ENCODE measurements at places on chromosomes 1 and 21. TPM values are rescaled to one million over a fixed set of nuclear protein-coding genes. Genes with fewer than 3 reads are reported as not detected.

The GFI1 gene
- total RNA-seq: 0.19 TPM

DNA sequence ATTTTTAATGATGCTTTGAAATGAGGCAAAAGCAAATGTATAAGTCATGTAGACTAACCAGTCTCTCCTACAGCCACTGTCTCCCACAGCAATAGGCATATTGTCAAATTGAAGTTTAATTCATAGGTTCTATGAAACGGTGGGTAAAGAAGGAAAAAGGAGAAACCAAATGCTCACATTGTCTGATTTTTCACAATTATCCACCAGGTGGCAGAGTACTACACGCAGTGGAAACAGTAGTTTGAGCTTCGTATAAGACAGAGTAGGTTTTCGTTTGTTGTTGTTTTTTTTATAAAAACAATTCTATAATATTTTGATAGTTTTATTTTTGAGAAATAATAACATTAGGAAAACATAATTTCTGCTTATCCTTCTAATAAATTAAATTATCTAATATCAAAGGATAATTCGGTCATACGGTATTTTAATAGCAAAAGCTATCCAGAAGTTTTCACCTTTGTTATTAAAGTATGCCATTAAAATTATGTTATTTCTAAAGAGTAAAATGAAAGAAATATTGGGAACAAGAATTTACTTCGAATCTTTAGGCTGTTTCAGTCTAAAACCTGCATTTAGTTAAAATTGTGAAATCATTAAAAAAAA lies 39.1 kb downstream of the TYW3 start:
- no peak for DNase-seq

DNA sequence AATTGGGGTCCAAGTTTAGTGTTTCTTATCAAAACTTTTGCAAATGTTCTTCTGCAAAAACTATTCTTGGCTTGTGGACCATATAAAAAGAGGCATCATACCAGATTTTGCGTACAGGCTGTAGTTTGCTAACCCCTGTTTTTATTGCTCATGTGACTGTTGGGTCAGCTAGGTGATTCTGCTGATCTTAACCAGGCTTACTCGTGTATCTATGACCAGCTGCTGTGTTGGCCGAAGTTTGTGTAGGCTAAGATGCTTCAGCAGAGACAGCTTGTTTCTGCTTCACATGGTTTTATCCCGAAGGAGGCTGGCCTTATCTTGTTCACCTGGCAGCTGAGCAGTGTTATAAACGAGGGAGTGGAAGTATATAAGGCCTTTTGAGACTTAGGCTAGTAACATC lies 38.2 kb downstream of the POU2F1 start:
- no peak for DNase-seq

DNA sequence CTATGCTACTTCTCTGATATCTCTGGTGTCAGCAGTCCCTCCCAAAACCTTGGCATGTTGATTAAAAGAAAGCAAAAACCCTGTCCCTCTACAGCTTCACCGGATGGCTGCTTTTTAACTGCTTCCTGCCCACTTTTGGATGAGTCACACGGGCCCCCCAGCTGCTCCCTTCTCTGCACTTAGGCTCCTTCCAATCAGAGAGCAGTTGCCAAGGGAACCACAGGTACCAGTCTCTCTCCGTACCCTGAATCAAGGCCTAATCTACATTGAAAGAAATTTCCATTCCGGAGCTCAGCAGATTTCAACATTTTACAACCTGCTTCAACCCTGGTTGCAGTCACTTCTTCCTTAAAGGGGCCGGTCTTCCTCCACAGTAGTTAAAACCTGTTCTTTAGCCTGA lies 70.6 kb upstream of the GJB5 start:
- no peak for DNase-seq

DNA sequence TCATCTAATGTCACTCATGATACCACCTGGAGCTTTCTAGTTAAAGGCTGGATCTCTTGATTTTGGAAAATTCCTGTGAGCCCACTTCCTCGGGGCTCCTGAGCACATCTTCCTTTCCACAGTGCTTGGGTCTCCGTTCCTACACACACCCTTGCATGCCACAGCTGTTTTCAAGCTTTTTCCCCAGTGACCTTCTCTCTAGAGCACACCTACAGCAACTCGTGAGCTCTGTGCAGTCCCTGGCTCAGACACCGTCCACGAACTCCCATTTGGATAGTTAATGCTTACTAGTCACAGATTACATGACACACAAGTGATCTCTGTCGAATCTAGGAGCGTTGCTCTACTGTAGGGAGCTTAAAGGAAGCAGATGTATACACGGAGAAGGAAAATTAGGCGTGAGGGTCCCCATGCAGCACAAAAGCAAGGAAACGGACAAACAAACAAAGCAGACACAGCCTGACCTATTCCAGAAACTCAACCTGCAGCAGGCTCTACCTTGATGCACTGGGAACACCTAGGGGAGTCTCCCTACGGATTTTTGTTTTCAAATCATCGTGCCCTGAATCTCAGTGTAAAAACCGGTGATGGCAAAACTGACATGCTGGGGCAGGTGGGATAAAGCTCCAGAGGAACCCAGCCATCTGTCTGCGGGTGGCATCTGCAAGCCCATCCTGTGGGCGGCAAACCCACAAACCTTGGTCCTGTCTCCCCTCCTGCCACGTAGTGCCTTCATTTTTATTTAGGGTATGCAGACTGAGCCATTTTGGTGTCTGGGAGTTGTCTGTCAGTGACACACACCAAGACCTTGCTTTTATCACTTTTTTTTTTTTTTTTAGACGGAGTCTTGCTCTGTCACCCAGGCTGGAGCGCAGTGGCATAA lies 177.8 kb downstream of the RUNX1 start:
- no peak for DNase-seq

- peak; percentile 80 for DNase-seq
Observed at GRCh38 chr1:16082283-16083038, 9.0 kb upstream of the FAM131C start.

GRCh38 chr1:109890115-109890953 lies 20.3 kb upstream of the CSF1 start:
- DNase-seq: no peak

All from Right ventricle myocardium superior (tissue), 1 donor.